ENCODE measurements at places on chromosomes 11 and 22.
A peak's percentile ranks its signal among the peaks of the same experiment; 100 is the strongest.

DNA sequence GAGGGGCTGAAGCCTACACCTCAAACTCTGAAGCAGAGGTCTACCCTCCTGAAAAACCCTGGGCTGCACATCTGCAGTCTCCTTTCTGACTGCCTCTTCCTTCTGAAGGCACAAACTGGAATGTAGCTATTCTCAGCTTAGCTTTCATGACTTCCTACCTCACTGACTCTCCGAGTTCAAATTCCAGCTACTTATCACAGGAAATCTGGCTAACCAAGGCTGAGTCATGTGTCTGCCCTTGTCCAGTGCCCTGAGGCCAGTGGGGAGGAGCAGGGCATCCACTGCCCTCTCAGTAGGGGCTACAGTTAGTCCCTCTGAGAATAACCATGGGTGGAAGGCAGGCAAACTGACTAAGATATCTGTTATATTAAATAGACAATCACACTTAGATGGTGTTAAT is 29.2 kb downstream of the PDGFD start:
- DNase-seq = no peak

DNA sequence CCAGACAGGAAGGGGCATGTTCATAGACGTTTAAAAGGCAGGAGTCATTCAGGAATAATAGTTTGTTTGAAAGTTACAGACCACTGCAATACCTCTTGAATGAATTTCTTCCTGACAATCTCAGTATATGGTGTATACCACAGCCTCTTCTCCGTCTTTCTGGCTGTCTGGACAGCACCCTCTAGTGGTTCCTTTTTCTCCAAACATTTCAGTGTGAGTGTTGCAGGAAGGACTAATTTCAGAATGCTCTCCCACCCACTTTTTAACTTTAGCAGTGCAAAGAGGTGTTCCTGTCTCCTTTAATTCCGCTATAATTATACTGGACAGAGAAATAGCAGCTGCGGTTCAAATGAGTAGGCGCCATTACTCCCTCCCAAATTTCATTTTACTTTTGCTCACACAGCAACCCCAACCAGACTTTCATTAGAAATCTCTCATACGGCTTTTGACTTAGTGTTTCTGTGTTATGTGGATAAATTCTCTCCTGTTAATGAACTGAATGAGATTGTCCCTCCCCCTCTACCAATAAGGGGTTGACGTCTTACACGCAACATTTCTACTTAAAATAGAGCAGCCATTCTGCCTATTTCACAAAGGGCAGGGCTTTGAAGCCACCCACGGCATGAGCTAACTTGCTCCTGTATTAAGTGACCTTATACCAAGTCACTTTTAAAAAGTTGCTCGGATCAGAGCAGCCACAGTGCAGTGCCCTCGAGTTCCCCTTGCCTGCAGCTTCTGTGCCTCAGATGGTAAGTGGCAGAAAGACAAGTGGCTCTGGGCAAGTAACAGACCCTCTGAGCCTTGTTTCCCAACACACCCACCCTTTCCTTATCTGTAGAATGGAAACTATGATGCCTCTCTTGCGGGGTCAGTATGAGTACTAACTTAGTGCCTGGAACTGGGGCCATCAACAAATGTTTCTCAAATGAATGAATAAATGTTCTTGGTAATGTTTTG is 368.6 kb downstream of the OPCML start:
- DNase-seq = peak; percentile 1

DNA sequence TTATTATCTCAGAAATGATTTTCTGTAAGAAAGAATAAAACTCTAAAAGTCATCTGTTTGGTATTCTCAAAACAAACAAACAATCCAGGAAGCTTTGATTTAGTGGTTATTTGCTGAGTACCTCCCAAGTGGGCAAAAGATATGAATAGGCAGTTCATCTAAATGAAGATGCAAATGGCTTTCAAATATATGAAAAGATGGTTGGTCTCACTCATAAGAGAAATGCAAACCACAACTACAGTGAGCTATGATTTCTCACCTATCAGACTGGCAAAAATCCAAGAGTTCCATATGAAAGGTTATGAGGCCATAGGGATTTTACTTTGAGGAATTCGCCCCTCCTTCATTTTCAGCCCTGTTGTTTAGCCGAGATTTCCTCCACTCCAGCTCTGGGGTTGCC is 11.3 kb upstream of the P2RY2 start:
- peak; percentile 11 for DNase-seq

GRCh38 chr11:120079750-120080610 is 57.9 kb downstream of the TRIM29 start:
- DNase-seq = no peak

DNA sequence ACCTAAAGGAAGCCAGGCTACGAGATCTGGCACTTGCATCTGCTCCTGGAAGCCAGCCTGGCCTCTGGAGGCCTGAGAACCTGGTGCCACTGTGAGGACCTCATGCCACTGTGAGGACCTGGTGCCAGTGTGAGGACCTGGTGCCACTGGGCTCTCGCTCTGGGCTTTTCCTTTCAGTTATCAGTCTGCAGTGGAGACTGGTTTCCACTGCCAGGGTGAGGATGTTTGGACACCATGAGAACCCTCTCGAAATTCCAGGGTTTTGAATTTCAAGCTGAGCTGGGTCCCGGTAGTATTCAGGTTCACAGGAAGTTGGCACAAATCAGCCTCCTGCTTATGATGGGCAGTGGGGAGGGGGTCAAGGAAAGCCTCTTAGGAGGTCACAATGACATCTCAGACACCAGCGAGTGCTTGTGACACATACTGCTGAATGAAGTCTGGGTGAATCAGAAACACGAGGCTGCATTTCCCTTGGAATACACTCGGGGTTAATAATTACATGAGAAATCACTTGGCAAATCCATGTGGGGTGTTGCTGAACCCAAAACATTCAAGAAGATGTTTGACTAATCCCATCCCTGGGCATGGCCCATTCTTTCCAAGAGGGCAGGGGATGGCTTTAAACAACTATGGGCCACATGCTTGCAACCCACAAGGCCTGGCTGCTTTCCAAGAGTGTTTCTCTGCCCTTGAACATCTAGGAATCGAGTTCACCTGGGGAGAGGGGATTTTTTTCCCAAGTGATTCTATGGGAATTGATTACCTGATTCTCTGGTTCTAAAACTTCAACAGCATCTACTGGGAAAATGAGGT is 60.2 kb downstream of the LINC01488 start:
- no peak for DNase-seq

- DNase-seq = no peak
Measured at GRCh38 chr11:120529911-120530310, 18.4 kb downstream of the GRIK4 start.

DNA sequence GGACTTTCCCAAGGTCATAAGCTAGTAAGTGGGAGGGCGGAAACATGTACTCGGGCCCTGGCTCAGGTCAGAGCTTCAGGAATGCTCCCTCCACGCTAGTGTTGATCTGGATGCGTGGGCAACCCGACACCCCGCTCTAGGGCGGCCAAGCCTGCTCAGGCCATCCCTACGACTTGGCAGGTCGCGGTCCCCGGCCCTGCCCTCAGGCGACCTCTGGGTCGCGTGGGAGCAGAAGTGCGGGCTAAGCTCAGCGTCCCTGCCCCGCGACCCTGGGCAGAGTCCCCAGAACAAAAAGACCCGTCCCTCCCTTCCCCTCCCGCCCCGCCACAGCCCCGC is 781 bp upstream of the TEF start:
- DNase-seq = peak; percentile 42

GRCh38 chr11:134677891-134678551 is 266.0 kb upstream of the B3GAT1 start:
- no peak for DNase-seq

DNA sequence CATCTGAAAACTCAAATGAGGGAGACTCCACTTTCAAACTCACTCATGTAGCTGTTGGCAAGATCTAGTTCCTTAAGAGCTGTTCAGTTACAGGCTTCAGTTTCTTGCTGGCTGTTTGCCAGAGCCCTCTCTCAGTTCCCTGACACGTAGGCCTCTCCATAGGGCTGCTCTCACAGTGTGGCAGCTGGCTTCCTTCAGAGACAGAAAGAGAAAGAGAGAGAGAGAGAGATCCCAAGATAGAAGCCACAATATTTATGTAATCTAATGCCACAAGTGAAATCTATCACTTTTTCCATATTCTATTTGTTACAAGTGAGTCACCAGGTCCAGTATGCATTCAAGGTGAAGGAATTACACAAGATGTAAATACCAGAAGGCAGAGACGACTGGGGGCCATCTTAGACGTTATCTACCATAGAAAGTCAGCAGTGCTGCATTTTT is 168.8 kb downstream of the RCN1 start:
- DNase-seq = no peak

DNA sequence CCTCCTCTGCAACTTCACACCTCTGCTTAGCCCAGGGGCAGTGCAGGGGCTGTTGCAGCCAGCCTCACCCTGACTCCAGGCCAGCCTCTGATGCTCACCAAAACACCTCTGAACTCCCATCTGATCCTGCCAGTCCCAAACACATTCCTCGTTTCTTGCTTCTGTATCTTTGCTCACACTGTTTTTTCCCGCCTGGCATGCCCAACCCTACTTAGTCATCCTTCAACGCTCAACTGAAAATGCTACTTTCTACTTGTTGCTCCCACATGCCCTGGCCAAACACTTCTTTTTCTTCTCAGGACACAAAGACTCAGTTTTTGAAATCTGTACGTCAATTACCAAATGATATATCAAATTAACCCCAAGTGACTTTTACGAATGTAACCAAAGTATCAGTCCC is 140.8 kb upstream of the ZBED5 start:
- no peak for DNase-seq

DNA sequence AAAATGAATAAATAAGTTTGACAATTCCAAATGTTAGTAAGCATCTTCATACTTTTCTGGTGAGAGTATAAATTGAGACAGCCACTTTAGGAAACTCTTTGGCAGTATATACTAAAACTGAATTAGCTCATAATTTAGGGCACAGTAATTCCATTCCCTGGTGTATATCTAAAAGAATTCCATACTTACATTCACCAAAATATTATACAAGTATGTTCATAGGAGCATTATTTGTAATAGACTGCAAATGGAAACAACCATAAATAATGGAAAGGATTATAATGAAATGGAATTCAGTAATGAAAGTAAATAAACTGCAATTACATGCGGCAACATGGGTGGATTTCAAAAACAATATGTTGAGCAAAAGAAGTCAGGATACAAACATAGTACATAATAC is 315.8 kb upstream of the LRRC4C start:
- DNase-seq = no peak

DNA sequence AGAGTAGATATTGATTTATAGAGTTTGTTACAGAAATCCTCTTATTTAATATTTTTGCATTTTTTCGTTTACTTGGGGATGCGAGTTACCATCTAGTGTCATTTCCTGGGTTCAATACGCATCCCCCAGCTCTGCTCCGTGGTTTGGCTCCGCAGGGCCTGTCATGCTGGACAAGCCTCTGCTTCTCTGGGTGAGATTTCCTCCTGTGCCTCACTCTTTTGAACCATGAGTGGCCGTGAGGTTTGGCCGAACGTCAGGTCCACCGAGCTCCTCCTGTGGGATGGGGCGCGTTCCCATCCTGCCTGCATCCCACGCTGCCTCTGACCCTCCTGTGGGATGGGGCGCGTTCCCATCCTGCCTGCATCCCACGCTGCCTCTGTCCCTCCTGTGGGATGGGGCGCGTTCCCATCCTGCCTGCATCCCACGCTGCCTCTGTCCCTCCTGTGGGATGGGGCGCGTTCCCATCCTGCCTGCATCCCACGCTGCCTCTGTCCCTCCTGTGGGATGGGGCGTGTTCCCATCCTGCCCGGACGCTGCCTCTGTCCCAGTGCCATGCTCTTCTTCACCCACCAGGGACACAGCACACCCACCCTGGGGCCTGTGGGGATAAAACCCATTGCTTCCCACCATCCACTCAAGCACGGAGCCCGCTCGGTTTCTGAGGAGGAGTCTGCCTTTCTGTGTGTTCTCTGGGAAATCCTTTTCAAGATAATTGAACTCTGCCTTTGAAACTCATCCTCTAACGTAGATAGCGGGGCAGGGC is 506.8 kb downstream of the BRD1 start:
- no peak for DNase-seq

DNA sequence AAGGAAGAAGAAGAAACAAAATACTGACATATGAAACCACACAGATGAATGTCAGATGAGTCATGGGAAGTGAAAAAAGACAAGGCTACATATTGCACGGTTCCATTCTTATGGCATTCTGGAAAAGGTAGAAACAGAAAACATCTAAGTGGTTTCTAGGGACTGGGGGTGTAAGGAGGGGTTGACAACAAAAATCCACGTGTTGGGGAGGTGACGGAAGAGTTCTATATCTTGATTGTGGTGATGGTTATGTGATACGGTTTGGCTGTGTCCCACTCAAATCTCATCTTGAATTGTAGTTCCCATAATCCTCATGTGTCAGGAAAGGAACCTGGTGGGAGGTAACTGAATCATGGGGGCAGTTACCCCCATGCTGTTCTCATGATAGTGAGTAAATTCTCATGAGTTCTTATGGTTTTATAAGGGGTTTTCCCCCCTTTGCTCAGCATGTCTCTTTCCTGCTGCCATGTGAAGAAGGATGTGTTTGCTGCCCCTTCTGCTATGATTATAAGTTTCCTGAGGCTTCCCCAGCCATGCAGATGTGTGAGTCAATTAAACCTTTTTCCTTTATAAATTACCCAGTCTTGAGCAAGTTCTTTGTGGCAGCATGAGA is 6.4 kb upstream of the ARFGAP3 start:
- peak; percentile 79 for DNase-seq

DNA sequence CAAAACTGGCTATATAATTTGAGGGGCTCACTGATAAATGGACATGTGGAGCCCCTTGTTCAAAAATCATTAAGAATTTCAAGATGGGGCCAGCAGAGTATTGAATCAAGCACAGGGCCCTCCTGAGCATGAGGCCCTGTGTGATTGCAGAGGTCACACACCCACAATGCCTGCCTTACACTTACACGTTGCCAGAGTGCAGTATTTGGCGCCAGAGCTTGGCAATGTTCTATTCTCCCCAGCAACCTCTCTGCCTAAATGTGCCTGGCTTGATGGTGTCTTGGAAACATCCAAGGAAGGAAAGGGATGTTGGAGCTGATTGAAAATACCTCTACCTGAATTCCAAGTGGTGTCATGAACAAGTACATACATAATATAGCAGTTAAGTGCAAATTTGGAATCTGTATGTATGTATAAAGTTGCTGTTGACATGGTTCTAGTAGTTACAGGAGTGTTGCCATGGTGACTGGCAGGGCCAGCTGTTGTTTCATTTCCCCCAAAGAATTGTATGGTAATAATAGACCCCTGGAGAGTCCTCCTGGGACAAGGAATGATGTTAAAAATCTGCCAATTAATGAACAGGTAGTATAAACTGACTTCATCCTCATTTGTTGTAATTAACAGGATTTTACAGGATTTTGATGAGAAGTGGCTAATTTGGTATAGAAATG is 205.7 kb upstream of the NAV2 start:
- DNase-seq = no peak
